ENCODE measurements at places on chromosomes 12 and 14.

- no peak for DNase-seq
Measured at GRCh38 chr14:72247896-72248465, 315.8 kb downstream of the RGS6 start.

DNA sequence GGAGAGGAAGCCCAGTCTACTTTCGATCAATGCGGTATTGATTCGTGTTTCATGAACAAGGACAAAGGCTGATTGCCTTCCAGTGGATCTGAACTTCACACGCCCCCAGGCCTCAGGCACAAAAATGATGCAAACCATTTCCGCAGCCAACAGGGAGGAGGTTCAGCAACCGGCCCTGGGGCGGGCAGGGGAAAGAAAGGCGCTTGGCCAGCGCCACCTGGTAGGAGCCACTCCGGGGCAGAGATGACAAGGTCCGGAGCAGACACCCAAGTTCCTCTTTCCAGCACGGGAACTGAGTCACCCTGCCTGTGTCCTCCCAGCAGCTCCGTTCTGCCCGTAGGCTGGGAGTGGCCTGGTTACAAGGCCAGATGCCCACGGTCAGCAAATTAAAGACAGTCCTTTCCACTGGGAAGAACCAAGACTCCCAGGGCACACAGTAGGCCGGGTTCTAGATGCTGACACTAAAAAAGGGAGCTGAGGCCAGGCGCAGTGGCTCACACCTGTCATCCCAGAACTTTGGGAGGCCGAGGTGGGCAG lies 136.3 kb downstream of the SCARB1 start:
- no peak for DNase-seq

- DNase-seq: no peak
Measured at GRCh38 chr12:851913-852312, 97.6 kb downstream of the RAD52 start.

DNA sequence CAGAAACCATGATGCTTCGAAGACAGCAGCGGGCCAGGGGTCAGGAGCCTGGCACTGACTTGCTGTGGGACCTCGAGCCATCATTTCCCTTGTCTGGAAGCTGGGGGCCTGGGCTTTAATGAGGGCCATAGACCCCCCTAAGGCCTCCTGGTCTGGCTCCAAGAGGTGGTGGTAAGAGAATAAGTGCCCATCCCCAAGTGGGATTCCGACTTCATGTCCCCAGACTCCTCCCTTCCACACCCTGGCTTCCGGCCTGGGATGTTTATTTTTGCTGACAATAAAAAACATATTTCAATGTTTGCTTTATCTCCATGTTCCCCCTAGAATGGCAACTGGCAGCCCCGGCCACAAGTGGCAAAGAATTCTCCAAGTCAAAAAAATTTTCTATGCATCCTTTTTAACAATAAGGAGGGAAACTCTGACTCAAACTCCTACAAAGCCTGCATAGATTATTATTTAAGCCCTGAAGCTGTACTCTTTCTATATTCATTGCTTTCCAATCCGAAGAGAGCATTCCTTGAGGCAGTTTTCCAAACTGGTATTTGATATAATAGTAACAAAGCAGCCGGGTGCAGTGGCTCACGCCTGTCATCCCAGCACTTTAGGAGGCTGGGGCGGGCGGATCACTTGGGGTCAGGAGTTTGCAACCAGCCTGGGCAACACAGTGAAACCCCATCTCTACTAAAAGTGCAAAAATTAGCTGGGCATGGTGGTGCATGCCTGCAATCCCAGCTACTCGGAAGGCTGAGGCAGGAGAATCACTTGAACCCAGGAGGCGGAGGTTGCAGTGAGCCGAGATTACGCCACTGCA lies 84.0 kb downstream of the ITPK1 start:
- DNase-seq: no peak

DNA sequence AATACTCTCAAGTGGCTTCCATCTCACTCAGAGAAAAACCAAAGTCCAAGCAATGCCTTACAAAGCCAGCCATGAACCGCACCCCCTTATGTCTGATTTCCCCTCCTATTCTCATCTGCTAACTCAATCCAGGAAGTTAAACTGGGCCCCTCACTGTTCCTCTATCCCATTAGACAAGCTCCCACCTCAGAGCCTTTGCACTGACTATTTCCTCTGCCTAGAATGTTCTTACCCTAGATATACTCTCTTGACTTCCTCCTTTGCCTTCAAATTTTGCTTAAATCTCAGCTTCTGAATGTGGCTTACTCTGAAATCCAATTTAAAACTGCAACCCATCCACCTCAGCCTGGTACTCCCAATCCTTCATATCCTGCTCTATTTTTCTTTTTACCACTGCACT lies 257.0 kb upstream of the USP15 start:
- DNase-seq: no peak

DNA sequence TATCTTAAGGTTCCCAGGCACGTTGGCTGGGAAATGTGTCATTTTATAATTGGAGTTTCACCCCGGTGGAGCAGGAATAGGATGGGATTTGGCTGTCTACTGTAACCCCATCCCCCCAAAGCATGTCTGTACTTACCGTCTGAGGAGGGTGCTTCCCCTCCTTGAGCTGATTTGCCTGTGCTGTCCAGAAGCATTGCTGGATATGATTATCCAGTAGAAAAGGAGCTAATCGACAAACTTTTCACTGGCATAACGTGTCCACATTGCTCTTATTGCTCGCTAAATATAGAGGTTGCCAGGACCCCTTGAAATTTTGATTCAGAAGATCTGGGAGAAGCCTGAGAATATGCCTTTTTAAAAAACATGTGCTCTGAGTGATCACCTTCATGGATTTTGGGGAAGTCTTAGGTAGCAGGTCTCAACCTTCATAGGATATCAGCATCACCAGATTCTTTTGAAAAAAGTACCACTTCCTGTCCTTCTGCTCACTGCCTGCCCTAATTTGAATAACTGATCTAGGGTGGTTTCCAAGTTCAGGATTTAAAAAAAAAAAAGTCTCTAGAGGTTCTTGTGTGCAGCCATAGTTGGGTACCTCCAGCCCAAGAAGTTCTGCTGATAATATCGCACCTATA lies 80.4 kb upstream of the KCNA1 start:
- DNase-seq: no peak

- no peak for DNase-seq
Measured at GRCh38 chr14:81936348-81936747, 402.7 kb upstream of the SEL1L start.

DNA sequence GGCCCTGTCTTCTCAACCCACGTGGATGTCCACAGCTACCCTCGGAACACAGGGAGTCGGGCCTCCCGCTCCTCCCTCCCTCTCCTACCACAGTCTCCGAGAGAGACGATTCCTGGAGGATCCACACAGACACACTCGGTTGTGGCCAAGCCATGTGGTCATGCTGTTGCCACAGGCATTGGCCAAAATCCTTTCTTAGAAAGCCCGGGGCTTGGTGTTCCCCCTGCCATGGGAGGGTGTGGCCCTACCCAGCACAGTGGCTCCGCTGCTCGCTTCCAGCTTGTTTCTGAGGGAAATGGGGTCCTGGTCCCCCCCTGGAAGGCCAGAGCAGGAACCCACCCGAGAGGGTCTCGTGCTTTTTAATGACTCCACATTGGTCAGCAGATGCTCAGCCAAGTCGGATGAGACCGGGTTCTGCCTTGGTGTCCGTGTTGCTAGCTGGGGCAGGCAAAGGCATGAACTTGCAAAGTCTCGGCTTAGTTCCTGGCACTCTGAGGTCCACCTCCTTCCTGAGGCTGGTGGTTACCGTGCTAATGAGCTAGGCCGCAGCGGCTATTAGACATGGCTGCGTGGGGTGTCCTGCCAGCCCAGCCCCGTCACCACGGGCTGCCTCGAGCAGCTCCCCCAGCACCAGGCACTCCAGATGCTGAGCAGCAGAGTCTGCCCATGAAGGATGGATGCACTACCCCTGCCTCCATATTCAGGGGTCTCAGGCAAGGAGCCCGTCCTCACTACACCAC lies 46.8 kb upstream of the MEG3 start:
- no peak for DNase-seq

- DNase-seq: no peak
Measured at GRCh38 chr14:64632056-64632455, 72.2 kb upstream of the PLEKHG3 start.

DNA sequence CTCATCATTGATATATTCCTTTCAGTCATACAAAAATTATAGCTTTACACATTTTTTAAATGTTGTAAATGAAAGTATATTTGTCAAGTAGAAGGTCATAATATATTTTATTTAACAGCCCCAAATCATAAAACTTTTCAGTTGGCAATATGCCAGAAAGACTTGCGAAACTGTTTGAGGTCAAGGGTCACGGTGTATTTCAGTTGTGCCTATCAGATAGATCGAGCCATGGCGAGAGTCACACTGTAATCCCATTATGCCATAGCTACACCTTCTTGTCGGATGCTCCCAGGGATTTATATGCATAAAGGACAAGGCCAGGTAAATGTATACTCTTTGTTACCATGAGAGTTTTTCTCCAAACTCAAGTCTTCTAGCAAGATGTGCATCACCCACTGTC lies 26.7 kb upstream of the G2E3 start:
- no peak for DNase-seq

DNA sequence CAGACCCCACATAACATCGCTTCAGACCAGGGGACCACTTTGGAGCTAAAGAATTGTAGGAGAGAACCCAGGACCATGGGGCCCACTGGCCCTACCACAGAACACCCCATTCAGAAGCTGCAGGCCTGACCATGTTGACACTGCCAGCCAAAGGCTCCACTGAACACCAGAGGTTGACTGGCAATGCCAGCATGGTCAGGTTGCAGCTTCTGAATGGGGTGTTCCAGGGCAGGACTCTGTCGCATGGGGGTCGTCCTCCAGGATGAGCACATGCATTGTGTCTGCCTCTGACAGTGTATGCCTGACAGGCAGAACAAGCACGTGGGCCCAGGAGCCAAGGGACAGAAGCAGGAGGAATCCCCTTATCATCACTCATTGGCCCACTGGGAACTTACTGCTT lies 34.1 kb downstream of the DIO3 start:
- DNase-seq: no peak

DNA sequence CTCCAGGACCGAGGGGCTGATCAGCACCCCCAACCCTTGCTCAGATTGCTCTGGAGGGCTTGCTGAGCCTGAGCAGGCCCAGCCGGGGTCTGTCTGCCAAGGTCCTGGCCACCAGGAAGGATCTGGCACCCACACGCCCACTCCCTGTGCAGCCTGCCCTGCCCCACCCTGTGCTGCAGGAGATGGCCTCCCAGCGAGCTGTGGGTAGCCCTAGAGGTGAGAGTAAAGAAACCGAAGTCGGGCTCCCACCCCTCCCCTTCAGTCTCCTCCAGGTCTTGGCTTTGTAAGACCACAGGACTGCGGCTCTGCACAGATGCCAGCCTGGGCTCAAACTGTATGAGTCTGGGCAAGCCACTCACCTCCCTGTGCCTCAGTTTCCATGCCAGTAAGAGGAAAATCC lies 307.8 kb downstream of the BCL11B start:
- DNase-seq: no peak
